Activated B cell treated with CpG ODN at 0.5 μM for 24 hours (primary cell): ENCODE measurements at places on chromosomes 2 and 18.

DNA sequence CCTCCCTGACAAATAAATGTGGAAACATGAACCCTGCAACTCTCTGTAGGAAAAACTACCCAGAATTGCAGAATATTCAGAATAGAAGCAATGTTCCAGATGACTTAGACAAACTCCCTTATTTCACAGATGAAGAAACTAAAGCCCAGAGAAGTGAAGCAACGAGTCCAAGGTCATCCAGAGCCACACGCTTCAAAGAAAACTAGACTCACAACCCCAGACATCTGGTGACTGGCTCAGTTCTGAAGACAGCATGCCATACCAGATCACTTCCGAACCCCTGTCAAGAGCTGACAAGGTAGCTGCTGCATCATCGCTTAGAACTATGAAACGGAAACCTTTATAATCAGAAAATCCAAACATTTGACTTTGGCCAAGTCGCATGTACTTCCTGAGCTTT is 101.3 kb downstream of the PID1 start:
- DNase-seq = no peak

DNA sequence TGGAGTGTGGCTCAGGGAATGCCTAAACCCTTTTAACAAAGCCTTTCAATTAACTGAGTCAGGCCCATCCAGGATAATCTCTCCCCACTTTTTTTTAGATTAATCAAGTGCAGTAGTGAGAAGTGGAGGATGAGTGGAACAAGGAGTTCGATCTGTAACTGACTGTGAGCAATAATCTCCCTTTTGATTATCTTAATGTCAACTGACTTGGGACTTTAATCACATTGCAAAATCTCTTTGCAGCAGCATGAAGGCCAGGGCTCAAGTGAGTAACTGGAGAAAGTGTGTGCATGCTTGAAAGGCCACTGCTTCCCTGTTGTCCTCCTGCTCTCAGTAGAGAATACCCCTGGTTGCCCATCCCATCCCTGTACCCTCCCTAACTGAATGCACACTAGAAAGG is 32.1 kb upstream of the HS6ST1 start:
- DNase-seq = no peak

- no peak for DNase-seq
Measured at GRCh38 chr2:25131567-25132298, 36.6 kb downstream of the POMC start.

- DNase-seq = no peak
Measured at GRCh38 chr2:134193006-134193405, 60.9 kb upstream of the MGAT5 start.

DNA sequence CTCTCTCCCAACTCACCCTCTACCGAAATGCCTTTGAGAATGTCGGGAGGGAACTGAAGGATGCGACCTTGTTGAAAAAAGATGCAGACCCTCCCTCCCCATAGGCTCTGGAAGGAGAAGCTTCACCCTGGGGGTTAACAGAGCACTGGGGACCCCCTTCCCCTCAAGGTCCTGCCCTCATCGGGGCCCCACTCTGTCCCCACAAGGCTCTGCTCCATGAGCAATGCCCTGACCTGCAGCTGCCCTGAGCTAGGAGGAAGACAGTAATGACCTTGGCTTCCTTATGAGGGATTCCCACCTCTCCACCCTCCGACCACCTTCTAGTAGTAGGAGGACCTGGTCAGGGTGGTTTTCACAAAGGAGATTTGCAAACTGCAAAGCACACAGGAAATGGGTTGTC is 44.4 kb upstream of the HPCAL1 start:
- no peak for DNase-seq

DNA sequence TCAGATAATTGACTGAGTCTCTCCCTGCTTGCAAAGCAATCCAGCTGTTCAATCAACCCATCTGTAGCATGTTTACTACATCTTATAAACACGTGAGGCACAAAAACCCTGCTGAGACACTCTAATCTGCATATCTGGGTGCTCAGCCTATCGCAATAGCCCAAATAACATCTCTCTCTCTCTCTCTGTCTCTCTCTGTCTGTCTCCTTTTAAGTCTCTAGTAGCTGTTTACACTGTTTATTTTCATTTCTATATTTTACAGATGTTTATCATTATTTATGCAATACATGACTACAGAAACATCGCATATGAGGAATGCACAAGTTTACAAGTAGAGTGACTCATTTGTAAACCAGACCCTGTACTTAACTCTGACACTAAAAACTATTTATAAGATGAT is 422.1 kb upstream of the DSEL start:
- DNase-seq = no peak

DNA sequence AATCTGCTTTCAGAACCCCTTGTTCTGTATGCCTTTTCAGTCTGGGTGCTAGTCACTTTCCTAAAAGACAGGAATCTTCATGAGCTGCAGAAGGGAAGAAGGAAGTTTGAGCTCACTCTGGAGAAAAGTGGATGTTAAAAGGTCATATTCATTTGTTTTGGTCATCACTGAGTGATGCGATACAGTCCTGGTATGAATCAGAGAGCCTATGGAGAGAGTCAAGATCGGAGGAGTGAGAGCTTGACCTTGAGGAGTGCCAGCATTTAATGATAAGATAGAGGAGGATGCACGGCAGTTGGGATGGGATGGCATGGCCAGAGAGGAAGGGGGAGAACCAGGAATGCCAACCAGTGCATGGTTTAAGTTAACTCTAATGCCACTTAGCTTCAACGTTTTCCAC is 19.6 kb downstream of the USP39 start:
- no peak for DNase-seq

DNA sequence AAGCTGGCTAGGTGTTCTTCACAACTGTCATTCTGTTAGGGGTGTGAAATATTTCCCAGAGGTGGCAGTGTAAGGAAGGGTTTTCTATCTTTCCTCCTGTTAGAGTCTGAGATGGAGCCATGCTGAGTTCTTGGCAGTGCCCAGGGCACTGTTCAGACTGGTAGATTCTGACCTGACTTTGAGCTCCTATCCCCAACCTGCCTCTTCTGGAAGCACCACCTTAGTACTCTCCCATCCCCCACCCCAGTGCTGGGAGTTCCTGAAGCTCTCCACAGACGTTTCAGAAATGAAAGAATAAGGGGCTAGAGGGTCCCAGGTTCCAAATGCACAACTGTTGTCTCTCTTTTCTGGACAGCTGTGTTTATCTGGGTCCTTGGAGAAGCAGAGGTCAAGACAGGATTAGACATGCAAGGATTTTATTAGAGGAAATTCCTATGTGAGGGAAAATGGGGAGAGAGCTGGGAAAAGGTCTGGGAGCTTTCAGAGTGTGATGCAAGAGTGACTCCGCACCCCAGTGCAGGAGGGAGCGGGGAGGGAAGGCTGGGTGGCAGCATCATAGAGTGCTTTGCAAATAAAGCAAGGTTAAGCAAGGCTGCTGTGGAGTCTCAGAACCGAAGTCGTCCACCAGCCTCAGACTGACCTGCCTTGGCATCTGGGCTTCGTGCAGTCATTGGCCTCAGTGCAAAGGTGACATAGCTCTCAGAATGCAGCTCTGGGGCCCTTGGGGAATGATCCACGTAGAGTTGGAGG is 75.5 kb downstream of the SLC4A3 start:
- DNase-seq = no peak

GRCh38 chr2:241649927-241650326 is 12.4 kb downstream of the ATG4B start:
- DNase-seq = no peak

DNA sequence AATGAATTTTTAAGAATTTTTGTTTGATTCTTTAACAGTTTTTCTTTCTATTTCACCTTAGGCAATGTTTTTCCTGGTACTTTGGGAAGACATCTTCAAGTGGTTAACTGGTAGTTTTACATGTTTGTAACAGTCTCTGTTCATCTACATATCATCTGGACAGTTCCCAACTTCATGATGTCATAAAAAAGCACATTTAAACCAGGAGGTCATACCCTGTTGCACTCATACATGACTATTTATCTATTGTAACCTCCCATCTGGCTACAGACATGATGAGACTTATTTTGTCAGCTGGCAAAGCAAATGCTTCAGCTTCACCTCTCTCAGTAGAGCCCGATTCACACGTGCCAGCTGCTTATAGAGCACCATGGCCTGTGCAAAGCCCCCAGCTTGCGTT is 99.8 kb upstream of the YPEL5 start:
- DNase-seq = no peak

DNA sequence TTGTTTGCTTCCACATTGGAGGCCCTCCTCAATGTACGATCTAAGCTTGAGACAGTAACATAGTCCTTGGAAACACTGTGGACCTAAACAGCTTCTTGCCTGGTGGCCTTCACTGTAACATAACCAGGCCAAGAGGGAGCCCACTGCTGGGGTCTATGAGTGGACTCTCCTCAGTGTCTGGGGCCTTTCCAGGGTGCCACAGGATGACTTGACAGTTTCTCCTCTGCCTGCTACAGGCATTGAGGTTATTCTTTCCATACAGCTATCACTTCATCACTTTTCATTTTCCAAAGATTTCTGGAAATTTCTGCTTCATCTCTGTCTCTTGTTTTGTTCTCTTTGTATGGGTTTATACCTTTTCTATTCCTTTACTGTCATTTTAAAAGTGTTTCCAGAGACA is 11.3 kb downstream of the SCTR start:
- no peak for DNase-seq

DNA sequence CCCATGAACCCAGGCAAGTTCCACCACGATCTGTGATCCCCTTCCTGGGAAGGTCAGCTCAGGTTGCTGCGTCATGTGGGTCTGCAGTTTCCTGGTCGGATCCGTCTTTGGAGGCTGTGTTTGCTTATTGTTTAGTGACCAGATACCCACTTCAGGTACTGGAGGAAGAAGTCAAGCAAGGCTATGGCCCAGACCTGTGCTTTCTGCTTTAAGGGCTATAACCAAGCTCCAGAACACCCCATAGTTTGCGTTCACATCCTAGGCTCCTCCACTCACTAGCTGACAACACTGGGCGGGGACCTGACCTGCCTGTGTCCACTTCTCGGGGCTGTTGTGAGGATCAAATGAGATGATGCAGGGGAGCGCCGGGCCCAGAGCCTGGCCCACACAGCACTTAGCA is 44.0 kb downstream of the MAL start:
- DNase-seq = no peak
